ENCODE measurements at places on chromosomes 5 and 9. TPM values are rescaled to one million over a fixed set of nuclear protein-coding genes. Genes with fewer than 3 reads are reported as not detected.

DNA sequence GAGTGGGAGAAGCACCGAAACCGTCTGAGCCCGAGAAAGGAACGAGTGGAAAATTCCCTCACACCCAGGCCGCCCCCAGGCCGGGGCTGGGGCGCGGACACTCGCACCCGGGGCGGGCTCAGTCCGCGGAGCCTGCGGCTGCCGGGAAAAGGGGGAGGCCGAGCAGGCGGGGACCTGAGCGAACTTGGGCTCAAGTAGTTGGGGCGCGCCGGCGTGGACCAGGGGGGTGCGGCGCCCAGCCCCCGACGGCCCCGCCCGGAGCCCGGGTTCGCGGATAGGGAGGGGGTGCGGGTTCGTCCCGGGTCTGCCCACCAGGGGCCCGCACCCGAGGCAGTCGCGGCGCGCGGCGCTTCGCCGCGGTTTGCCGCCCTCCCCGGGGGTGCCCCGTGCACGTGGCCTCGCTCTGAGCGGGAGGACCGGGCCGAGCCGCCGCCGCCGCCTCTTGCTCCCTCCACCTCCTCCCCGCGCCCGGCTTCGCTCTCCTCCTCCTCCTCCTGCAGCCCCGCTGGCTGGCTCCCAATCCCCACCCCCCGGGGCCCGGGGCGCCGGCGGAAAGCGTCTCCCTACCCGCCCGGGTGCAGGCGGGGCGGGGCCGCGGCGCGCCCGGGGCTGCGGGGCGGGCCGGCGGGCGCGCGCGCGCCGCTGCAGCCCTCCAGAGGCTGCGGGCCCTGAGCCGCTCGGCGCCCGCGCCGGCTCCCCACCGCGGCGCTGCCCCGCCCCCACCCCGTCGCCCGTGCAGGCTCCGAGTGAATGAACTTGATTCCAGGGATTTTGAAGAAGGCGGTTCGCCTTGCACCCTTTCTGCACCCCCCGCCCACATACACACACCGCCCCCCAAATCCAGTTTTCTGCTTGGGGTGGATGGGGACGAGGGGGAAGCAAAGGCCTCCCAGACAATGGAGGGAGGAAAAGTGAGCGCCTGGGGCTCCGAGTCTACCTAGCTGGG, 1.3 kb upstream of the NFIB start:
- no peak for DNase-seq
- peaks cover 64% of the 10 kb centered on the region for H3K4me1 ChIP-seq
- no peaks in the 10 kb centered on the region for H3K36me3 ChIP-seq
- no peaks in the 10 kb centered on the region for H3K27me3 ChIP-seq
- H3K27ac ChIP-seq: peak overlapping the region; percentile 96

GRCh38 chr9:113373256-113373655, 3.5 kb downstream of the HDHD3 start:
- H3K36me3 ChIP-seq: no peaks in the 10 kb centered on the region
- H3K4me1 ChIP-seq: peaks cover 16% of the 10 kb centered on the region
- H3K27me3 ChIP-seq: no peaks in the 10 kb centered on the region
- no peak for DNase-seq
- H3K4me3 ChIP-seq: no peak overlapping the region

DNA sequence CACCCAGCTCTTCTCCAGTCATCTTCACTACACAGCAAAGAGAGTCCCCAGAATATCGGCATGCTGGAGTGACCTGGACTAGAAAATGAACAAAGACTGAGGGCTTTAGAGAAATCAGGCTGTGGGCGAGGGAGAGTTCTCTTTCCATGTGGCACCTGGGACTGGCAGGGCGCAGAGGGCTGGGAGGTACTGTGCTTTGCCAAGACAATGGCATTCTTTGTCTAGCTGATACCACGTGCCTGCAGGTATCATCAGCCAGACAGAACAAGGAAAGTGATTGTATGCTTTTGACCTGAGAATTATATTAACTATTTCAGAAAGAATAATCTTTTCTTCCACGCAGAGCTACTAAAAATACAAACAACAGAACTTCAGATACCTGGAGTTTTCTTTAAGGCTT, 30.5 kb downstream of the DDX31 start:
- no peak overlapping the region for H3K27ac ChIP-seq
- H3K4me1 ChIP-seq: no peaks in the 10 kb centered on the region
- peaks cover 46% of the 10 kb centered on the region for H3K36me3 ChIP-seq
- DNase-seq: no peak
- no peak overlapping the region for H3K4me3 ChIP-seq

DNA sequence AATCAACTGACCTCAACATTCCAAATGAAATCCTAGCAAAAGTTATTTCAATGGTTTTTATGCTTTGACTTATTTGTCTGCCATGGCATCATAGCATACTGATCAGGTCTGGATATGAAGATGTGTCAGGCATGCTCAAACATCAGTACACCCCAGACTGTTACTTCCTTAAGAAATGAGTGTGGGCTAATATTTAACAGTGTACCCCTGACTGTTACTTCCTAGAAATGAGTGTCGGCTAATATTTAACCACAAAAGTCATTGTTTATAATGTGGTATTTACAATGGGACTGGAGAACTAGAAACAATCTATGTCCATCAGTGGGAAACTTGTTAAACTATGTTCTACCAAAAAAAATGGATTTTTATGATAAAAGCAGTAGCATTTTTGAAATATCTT, 38.1 kb upstream of the HNRNPA0 start:
- no peaks in the 10 kb centered on the region for H3K36me3 ChIP-seq
- H3K27ac ChIP-seq: no peak overlapping the region
- H3K4me1 ChIP-seq: no peaks in the 10 kb centered on the region

- DNase-seq: no peak
- H3K4me1 ChIP-seq: peaks cover 5% of the 10 kb centered on the region
- no peaks in the 10 kb centered on the region for H3K36me3 ChIP-seq
Observed at GRCh38 chr9:133154097-133154989, 9.4 kb downstream of the GBGT1 start.

DNA sequence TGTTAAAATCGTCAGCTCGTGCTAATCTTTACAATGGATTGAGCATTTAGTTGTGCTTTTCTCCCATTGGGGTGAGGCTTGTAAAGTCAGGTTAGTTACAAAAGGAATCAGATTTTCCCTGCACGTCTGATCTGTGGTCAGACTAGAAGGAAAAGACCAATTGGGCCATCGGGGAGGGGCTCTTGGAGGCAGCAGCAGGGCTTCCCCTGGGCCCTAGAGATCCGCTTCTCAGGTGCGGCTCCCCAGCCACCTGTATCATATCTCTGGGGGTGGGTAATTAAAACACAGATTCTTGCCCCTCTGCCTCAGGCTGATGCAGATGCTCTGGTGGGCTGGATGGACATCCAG, 200.3 kb downstream of the HSPA4 start:
- H3K36me3 ChIP-seq: no peaks in the 10 kb centered on the region
- H3K27ac ChIP-seq: no peak overlapping the region
- H3K4me1 ChIP-seq: no peaks in the 10 kb centered on the region

GRCh38 chr5:558326-558725, 34.1 kb upstream of the SLC9A3 start:
- no peak for DNase-seq
- no peaks in the 10 kb centered on the region for H3K4me1 ChIP-seq
- no peaks in the 10 kb centered on the region for H3K36me3 ChIP-seq
- no peaks in the 10 kb centered on the region for H3K27me3 ChIP-seq
- H3K27ac ChIP-seq: no peak overlapping the region

DNA sequence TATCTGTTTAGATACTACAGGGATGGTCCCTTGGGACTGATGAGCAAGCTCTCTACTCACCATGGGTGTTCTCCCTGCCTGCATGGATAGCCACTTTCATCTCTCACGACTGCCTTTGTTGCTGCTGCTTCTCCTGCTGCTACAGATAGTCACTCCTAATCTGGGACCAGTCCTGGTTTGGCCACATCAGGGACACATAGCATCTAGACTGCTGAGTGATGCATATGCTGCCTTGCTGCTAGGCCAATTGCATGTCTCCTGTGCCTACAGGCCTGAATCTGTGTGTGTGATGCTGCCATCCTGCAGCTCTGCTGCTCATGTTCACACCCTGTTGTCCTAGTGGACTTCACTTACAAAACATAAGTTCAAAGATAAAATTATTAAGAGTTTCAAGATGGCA, 297.1 kb downstream of the HCN1 start:
- no peaks in the 10 kb centered on the region for H3K27me3 ChIP-seq
- no peak overlapping the region for H3K27ac ChIP-seq
- DNase-seq: no peak
- no peaks in the 10 kb centered on the region for H3K36me3 ChIP-seq
- no peaks in the 10 kb centered on the region for H3K4me1 ChIP-seq

GRCh38 chr9:16125629-16126028, 572.8 kb downstream of the CCDC171 start:
- no peak overlapping the region for H3K27ac ChIP-seq
- DNase-seq: no peak
- H3K36me3 ChIP-seq: no peaks in the 10 kb centered on the region
- no peaks in the 10 kb centered on the region for H3K27me3 ChIP-seq
- no peaks in the 10 kb centered on the region for H3K4me1 ChIP-seq

DNA sequence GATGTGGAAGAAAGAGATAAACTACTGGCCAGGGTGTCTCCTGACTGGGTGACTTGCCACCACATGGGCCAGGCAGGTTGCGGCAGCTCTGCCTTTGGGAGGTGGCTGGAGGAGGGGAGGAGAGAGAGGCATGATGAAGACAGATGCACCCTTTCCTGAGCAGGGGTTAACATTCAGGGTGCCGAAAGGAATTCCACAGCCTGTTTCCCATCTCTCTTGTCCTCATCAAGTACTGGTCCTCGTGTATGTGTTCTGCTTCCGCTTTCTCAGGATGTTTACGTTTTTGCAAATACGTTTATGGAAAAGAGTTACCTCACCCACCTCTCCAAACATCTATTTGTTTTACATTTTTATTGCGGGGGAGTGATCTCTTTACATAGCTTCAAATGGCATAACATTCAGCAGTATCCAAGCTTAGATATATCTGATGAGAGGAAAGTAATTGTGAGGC, 73.4 kb downstream of the C9orf85 start:
- H3K4me1 ChIP-seq: no peaks in the 10 kb centered on the region
- H3K27me3 ChIP-seq: no peaks in the 10 kb centered on the region
- H3K4me3 ChIP-seq: no peak overlapping the region
- no peak overlapping the region for H3K27ac ChIP-seq

- peak; percentile 89 for DNase-seq
- peaks cover 8% of the 10 kb centered on the region for H3K4me1 ChIP-seq
- peak overlapping the region; percentile 6 for H3K27ac ChIP-seq
- no peak overlapping the region for H3K4me3 ChIP-seq
- no peaks in the 10 kb centered on the region for H3K36me3 ChIP-seq
- H3K27me3 ChIP-seq: no peaks in the 10 kb centered on the region
Observed at GRCh38 chr5:33363537-33363936, 77.2 kb upstream of the TARS1 start.

DNA sequence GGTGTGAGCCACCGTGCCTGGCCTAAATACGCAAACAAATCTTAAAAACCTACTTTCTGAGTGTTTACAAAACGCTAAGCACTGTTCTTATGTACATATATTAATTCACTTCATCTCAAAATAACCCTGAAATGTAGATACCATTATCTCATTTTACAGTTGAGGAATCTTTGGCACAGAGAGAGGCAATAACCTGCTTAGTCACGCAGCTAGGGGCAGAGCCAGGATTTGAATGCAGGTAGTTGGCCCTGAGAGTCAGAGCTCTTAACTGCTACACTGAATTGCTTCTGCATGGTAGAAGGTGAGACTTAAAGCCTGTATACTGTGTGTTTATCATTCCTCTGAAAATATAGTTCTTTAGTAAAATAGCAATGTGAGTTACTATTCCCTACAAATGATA, 21.9 kb downstream of the ARHGEF37 start:
- H3K4me3 ChIP-seq: no peak overlapping the region
- H3K27me3 ChIP-seq: no peaks in the 10 kb centered on the region
- DNase-seq: no peak
- peaks cover 12% of the 10 kb centered on the region for H3K4me1 ChIP-seq
- H3K27ac ChIP-seq: peak overlapping the region; percentile 23

- H3K27me3 ChIP-seq: no peaks in the 10 kb centered on the region
- no peak for DNase-seq
- no peak overlapping the region for H3K4me3 ChIP-seq
- no peaks in the 10 kb centered on the region for H3K36me3 ChIP-seq
- peak overlapping the region; percentile 38 for H3K27ac ChIP-seq
Observed at GRCh38 chr5:158958021-158958994, 141.4 kb downstream of the EBF1 start.

GRCh38 chr5:108818613-108819272, 71.0 kb downstream of the FER start:
- DNase-seq: no peak
- peaks cover 2% of the 10 kb centered on the region for H3K4me1 ChIP-seq
- no peaks in the 10 kb centered on the region for H3K36me3 ChIP-seq

GRCh38 chr5:39080168-39080567, 6.0 kb upstream of the RICTOR start:
- H3K4me1 ChIP-seq: peaks cover 10% of the 10 kb centered on the region
- no peak overlapping the region for H3K4me3 ChIP-seq
- DNase-seq: no peak
- no peak overlapping the region for H3K27ac ChIP-seq
- no peaks in the 10 kb centered on the region for H3K36me3 ChIP-seq
- no peaks in the 10 kb centered on the region for H3K27me3 ChIP-seq

- no peaks in the 10 kb centered on the region for H3K4me1 ChIP-seq
- no peaks in the 10 kb centered on the region for H3K36me3 ChIP-seq
- H3K4me3 ChIP-seq: no peak overlapping the region
- H3K27me3 ChIP-seq: no peaks in the 10 kb centered on the region
Observed at GRCh38 chr5:60177596-60177995, 284.1 kb upstream of the PDE4D start.

DNA sequence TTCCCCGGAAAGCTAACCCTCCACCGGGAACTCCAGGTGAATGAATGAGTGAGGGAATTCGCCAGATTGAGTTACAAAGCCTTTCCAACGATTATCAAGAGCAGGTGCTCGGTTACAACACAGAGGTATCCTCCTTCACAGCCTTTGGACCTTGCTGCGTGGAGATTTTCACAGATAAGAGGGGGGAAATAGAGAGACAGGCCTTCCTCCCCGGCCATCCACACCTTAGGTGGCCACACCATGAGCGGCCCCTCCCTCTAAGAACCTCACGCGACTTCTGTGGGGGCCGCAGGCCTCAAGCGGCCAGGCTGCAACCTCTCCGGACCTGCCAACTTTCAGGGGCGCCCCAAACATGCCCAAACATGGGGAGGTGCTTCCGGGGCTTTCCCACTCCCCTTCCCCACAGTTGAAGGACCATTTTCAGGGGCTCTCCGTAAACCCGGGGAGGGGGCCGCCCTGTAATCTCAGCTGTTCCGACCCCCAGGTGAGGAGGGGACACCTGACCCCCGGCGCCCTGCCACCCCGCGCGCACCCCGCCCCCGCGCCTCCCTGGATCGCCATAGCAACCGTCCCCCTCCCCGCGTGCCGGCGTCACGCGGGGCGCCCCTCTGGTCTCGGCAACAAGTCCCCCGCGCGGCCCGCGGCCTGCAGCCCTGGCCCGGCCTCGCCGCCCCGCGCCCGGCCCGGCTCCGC, 603 bp downstream of the DENND1A start:
- peaks cover 32% of the 10 kb centered on the region for H3K4me1 ChIP-seq
- no peaks in the 10 kb centered on the region for H3K27me3 ChIP-seq
- H3K27ac ChIP-seq: peak overlapping the region; percentile 70
- DNase-seq: no peak
- H3K4me3 ChIP-seq: peak overlapping the region; percentile 96
- no peaks in the 10 kb centered on the region for H3K36me3 ChIP-seq

GRCh38 chr9:20722221-20722620, 38.2 kb downstream of the FOCAD start:
- H3K4me3 ChIP-seq: no peak overlapping the region
- H3K27ac ChIP-seq: no peak overlapping the region
- H3K27me3 ChIP-seq: no peaks in the 10 kb centered on the region
- DNase-seq: no peak

TRMT10B gene
- 4.7 TPM for total RNA-seq

USP20 gene
- 29.5 TPM for total RNA-seq

PANK3 gene
- total RNA-seq: 29.5 TPM

OR1L8 gene
- total RNA-seq: 0.74 TPM

GABBR2 gene
- not detected for total RNA-seq

POLR3G gene
- total RNA-seq: 5.4 TPM

DBH gene
- total RNA-seq: 12.0 TPM

LCN2 gene
- 136 TPM for total RNA-seq
